A673 (cell line): ENCODE measurements at places on chromosomes 6 and 20. TPM values are rescaled to one million over a fixed set of nuclear protein-coding genes. Genes with fewer than 3 reads are reported as not detected.

DNA sequence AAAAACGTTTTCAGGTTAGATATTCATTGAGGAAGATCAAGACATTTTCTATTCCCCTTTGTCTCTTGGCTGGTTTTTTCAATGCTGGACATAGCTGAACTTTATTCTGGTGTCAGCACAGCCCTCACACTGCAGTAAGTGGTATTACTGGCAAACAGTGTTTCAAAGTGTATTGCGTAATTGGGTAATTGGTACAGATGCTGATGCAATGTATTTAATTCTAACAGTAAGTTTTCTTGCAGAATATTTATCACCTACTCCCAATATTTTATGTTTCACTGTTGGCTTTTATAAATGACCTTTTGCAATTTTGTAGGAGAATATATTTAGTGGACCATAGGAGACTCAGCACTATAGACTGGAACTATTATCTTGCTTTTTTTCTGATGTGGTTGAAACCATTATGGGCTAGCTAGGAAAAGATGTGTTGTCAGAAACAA lies 287.6 kb upstream of the SOX4 start:
- peaks cover 9% of the 10 kb centered on the region for H3K4me1 ChIP-seq
- no peak overlapping the region for H3K4me3 ChIP-seq
- H3K27me3 ChIP-seq = no peaks in the 10 kb centered on the region
- DNase-seq = peak; percentile 62
- H3K36me3 ChIP-seq = no peaks in the 10 kb centered on the region

DNA sequence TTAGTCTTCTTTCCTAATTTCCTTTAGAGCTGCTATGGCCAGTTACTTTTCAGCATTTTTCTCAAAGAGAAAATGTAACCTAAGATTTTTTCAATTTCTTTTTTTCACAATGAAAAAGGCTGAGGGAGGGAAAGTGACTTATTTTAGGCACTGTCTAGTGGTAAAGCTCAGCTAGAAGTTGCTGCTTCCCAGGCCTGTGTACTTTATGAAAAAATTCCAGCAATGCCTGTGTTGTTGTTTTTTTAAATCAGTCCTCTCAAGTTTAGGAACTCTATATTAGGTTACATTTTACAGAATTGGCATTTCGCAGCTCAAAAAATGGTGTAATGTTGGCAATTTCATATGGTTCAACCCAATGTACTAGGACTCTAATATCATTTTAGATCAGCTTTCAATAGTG lies 269.6 kb downstream of the ARID1B start:
- H3K4me1 ChIP-seq = peaks cover 33% of the 10 kb centered on the region
- no peak overlapping the region for H3K4me3 ChIP-seq
- H3K36me3 ChIP-seq = no peaks in the 10 kb centered on the region

DNA sequence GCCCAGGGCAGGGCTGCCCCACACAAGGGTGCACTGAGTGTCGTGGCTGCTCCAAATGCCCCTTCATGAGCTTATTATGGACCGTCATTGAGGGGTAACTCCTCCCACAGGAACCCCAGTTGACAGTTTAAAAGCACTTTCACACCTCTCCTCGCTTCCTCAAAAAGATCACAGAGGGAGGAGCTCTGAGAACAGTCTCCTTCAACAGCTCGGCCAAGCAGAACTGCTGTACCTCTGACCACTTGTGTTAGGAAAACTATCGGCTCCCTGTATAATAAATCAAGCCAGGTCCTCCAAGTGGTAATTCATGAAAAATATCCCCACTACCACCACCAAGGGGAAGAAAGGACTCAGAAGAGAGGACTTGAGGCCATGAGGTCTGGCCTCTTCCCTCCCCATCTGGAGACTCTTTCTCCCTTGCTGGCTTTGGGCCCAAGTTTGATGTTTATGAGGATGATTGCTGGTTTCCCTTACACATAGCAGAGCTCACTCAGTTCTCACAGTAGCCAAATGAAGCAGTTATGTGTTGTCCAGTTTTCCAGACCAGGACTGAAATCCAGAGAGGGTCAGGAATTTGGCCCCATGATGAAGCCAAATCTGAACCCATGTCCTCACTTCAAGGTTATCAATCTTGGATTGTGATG lies 8.7 kb downstream of the SNX21 start:
- no peaks in the 10 kb centered on the region for H3K4me1 ChIP-seq
- DNase-seq = no peak
- H3K27ac ChIP-seq = no peak overlapping the region

DNA sequence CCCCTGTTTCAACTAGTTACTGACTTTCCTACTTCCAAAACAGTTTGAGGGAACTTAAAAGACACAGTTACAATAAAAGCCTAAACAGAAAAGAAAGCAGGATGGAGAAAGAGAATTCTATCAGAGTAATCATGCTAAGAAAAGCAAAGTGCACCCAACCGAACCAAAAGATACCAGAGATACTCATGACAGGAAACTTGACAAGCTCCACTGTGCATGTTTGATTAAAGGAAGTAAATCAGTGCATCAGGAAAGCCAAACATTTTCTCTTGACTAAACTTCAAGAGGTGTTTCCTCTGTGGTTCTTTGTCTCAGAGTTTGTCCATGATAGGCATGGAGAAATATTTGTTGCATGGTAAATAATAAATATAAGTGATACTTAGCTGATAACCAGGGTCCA lies 138.9 kb downstream of the PACRG start:
- no peaks in the 10 kb centered on the region for H3K4me1 ChIP-seq
- no peaks in the 10 kb centered on the region for H3K27me3 ChIP-seq
- H3K36me3 ChIP-seq = no peaks in the 10 kb centered on the region
- no peak overlapping the region for H3K4me3 ChIP-seq
- DNase-seq = no peak

GRCh38 chr20:60837173-60837770 lies 414.8 kb upstream of the CDH4 start:
- H3K27me3 ChIP-seq = no peaks in the 10 kb centered on the region
- no peaks in the 10 kb centered on the region for H3K36me3 ChIP-seq
- peak; percentile 7 for DNase-seq
- no peaks in the 10 kb centered on the region for H3K4me1 ChIP-seq
- H3K4me3 ChIP-seq = no peak overlapping the region

DNA sequence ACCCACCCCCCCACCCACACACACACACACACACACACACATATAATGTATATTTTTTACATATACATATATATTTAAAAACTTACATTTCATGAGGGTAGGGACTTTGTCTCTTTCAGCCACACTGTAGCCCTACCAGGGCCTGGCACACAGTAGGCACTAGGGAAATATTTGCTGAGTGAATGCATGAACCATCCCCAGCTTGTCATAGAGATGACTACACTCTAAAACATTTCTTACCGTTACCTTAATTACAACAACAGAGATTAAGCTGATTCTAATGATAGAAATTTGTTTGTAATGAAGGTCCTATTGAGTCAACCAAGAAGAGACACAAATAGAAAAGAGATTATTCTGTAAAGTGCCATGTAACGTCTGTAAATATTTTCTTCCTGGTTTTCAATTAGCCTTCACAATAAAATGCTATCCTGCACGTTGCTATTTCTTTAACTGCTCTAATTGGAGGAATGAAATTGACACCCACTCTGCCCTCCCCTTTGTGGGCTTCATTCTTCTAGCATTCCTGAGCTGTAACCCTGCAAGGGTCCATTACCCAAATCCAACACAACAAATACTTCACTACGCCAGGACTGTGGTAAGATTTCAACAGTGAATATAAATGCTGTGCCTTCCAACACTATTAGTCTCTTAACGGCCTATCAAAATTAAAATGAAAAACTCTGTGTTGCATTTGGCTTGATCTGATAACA lies 30.8 kb downstream of the SIM1 start:
- no peak overlapping the region for H3K4me3 ChIP-seq
- no peaks in the 10 kb centered on the region for H3K27me3 ChIP-seq

GRCh38 chr6:151704383-151704782 lies 103.1 kb upstream of the ESR1 start:
- no peak overlapping the region for H3K4me3 ChIP-seq
- no peaks in the 10 kb centered on the region for H3K4me1 ChIP-seq
- no peak overlapping the region for H3K27ac ChIP-seq
- no peaks in the 10 kb centered on the region for H3K36me3 ChIP-seq
- DNase-seq = no peak

- no peak overlapping the region for H3K27ac ChIP-seq
- H3K4me1 ChIP-seq = peaks cover 6% of the 10 kb centered on the region
- no peaks in the 10 kb centered on the region for H3K27me3 ChIP-seq
- peak; percentile 87 for DNase-seq
- H3K36me3 ChIP-seq = no peaks in the 10 kb centered on the region
- no peak overlapping the region for H3K4me3 ChIP-seq
Observed at GRCh38 chr6:32244946-32245398, 21.1 kb upstream of the NOTCH4 start.

DNA sequence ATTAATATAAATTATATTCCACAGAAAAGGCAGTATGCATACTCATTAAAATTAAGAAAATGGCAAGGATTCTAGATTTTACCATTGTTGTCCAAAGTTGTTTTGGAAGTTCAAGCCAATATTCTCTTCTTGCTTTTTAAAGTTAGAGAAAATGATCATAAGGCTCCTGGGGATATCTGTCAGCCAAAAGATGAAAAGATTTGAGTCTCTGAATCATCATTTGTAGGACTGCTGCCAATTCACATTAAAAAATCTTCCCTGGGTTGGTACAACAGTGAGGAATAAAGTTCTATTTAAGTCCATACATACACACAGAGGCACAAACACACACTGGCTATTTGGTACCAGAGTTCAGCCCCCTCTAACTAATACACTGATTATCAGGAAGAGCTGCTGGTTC lies 620.1 kb downstream of the COL12A1 start:
- H3K36me3 ChIP-seq = no peaks in the 10 kb centered on the region
- no peaks in the 10 kb centered on the region for H3K27me3 ChIP-seq
- H3K27ac ChIP-seq = no peak overlapping the region

GRCh38 chr6:21522797-21523456 lies 70.6 kb upstream of the SOX4 start:
- no peak overlapping the region for H3K4me3 ChIP-seq
- peaks cover 5% of the 10 kb centered on the region for H3K27me3 ChIP-seq
- DNase-seq = peak; percentile 35
- H3K27ac ChIP-seq = no peak overlapping the region
- H3K36me3 ChIP-seq = no peaks in the 10 kb centered on the region
- H3K4me1 ChIP-seq = no peaks in the 10 kb centered on the region

- no peak overlapping the region for H3K27ac ChIP-seq
- H3K4me1 ChIP-seq = peaks cover 5% of the 10 kb centered on the region
- no peaks in the 10 kb centered on the region for H3K27me3 ChIP-seq
- no peak overlapping the region for H3K4me3 ChIP-seq
Observed at GRCh38 chr6:20722455-20722854, 188.2 kb downstream of the CDKAL1 start.

- no peak overlapping the region for H3K27ac ChIP-seq
- no peaks in the 10 kb centered on the region for H3K4me1 ChIP-seq
- no peak overlapping the region for H3K4me3 ChIP-seq
- no peaks in the 10 kb centered on the region for H3K36me3 ChIP-seq
Observed at GRCh38 chr6:145866456-145867396, 52.1 kb upstream of the FBXO30 start.

DNA sequence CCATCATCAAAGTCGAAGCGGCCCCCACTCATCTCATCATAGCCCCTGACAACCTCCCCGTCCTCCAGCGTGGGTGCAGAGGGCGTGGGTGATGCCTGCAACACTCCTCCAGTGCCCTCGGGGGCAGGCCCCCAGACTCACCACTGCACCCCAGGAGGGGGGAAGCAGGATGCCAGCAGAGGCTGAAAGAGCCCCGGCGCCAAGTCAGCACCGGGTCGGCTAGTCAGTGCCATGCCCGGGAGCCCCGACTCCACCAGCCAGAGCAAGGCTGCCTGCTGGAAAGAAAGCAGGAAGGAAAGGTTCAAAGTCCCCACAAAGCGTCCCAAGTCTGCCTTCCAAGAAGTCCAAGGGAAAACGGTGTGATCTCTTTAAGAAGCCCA lies 324 bp downstream of the JPH2 start:
- no peaks in the 10 kb centered on the region for H3K36me3 ChIP-seq
- H3K27me3 ChIP-seq = no peaks in the 10 kb centered on the region
- no peak overlapping the region for H3K27ac ChIP-seq
- DNase-seq = no peak
- peaks cover 2% of the 10 kb centered on the region for H3K4me1 ChIP-seq

DNA sequence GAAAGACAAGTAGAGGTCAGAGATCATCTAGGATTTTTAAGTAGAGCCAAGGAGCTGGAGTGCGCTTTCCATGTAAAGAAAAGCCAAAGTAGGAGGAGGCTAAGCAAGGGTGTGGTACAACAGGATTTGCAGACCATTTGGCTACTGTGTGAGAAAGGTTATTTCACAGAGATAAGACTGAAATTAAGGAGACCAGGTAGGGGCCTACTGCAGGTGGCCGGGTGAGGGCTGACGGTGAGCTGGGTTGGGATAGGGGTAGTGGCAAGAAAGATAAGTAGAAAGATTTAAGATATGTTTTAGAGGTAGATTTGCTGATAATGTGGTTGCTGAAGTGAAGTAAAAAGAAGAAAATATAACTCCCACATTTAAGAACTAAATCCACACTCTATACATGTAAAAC lies 3.8 kb downstream of the BLOC1S5 start:
- H3K4me1 ChIP-seq = peaks cover 19% of the 10 kb centered on the region
- peaks cover 29% of the 10 kb centered on the region for H3K36me3 ChIP-seq
- no peak overlapping the region for H3K4me3 ChIP-seq
- no peak overlapping the region for H3K27ac ChIP-seq
- no peaks in the 10 kb centered on the region for H3K27me3 ChIP-seq

DNA sequence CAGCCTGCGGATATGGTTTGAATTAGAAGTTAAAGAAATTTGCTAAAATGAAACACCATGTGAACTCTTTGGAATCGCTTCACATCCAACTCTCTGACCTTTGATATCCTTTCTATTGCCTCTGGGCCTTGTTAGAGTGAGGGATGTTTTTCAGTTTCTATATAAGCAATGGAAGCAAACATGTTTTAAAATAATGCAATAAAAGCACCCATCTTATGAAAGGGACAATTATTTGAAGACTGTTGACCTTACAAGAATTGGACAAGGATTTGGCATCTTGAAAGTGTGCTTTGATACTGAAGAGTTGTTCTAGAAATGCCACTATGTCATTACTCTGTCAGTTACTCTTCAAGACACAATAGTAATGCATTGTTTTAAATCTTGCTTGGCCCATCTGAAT lies 221.4 kb downstream of the PLCB4 start:
- H3K4me3 ChIP-seq = no peak overlapping the region
- DNase-seq = no peak
- no peaks in the 10 kb centered on the region for H3K36me3 ChIP-seq
- H3K4me1 ChIP-seq = no peaks in the 10 kb centered on the region
- no peak overlapping the region for H3K27ac ChIP-seq

- no peaks in the 10 kb centered on the region for H3K27me3 ChIP-seq
- no peak overlapping the region for H3K4me3 ChIP-seq
- no peak for DNase-seq
Observed at GRCh38 chr20:1277529-1278322, 11.6 kb downstream of the SNPH start.

GRCh38 chr6:23089981-23090380 lies 520.6 kb downstream of the HDGFL1 start:
- H3K4me1 ChIP-seq = no peaks in the 10 kb centered on the region
- no peak overlapping the region for H3K4me3 ChIP-seq
- H3K27me3 ChIP-seq = no peaks in the 10 kb centered on the region
- no peaks in the 10 kb centered on the region for H3K36me3 ChIP-seq

- no peak overlapping the region for H3K27ac ChIP-seq
- H3K4me1 ChIP-seq = peaks cover 18% of the 10 kb centered on the region
- no peak overlapping the region for H3K4me3 ChIP-seq
- no peaks in the 10 kb centered on the region for H3K27me3 ChIP-seq
Observed at GRCh38 chr6:85672623-85673022, 29.9 kb upstream of the SYNCRIP start.

The LHFPL5 gene
- not detected in 2 replicates for total RNA-seq

The TOX2 gene
- 107 and 117 TPM in 2 replicates for total RNA-seq

The LTA gene
- total RNA-seq = not detected in 2 replicates

The ULBP2 gene
- total RNA-seq = 2.6 and 4.2 TPM in 2 replicates

The FAM209B gene
- 0.45 and 0.81 TPM in 2 replicates for total RNA-seq

The CEP57L1 gene
- 25.7 and 33.6 TPM in 2 replicates for total RNA-seq

The PAX1 gene
- 0.09 and 0.50 TPM in 2 replicates for total RNA-seq

The LPIN3 gene
- total RNA-seq = 1.3 and 1.8 TPM in 2 replicates
